NCI-H1092 treated with DMSO at 0.1 percent for 48 hours (cell line): ENCODE measurements at places on chromosomes 11 and 22.

- DNase-seq, result no peak
Measured at GRCh38 chr11:35105319-35106079, 33.5 kb upstream of the CD44 start.

DNA sequence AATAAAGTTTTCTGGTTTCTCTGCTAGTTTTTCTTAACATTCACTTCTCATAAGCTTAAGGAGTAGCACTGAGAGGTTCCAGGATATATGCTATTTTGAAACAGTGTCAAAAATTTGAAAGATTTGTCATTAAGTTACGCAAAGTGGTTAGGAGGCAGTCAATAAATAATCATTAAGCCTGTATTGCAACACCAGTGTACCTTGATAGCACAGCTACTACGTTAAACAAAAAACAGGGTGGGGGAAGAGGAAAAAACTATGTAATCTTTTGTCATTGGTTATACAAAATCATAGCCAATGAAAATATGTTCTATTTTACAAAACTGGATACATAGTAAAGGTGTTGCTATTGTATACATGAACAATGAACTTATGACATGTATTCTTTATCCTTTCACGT lies 30.4 kb upstream of the PITPNB start:
- no peak for DNase-seq

DNA sequence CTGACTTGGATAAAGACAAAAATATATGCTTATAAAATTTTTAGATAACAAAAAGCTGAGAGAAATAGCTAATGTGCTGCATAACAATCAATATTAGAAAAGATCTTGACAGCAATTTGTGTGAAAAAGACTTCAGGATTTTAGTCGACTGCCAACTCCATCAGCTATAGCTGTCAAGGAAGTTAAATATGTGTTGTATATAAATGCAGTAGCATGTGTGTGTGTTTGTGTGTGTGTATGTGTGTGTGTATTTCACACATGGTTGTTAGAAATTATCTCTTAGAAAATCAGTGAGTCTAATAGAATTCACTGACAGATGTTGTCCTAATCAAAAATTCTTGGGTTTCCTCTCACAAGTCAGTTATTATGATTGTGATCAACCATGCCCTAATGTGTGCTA lies 171.2 kb downstream of the CASP12 start:
- no peak for DNase-seq

DNA sequence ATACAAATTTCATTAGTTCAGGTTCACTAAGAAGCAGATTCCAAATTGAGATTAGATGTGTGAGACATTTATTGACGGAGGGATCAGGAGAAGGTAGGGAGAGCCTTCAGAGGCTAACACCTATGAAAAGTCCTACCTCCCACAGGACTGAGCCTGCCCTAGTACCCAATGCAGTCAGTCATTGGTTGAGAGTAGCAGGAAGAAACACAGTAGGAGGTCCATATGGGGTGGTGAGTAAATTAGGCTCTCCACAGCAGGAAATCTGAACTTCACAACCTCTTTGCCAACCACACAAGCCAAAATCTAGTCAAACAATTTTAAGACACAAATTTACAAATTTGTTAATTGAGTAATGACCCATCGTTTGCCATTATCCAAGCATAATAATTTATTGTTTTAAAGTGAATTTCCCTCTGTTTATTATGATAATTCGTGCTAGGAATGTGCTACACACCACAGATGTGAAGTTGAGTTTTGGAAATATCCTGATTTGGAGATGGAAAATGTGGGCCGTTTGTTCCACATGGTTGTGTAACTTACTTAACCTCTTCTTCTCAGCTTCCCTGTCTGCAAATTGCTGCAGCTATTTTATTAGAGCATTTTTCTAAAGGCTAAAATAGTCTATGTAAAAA lies 542.1 kb downstream of the ETS1 start:
- no peak for DNase-seq

- no peak for DNase-seq
Measured at GRCh38 chr11:84947970-84948580, 679.1 kb downstream of the DLG2 start.

GRCh38 chr11:78841456-78842060 lies 266.9 kb upstream of the NARS2 start:
- DNase-seq, result peak; percentile 12

GRCh38 chr11:77096591-77097019 lies 6.0 kb upstream of the OMP start:
- no peak for DNase-seq

DNA sequence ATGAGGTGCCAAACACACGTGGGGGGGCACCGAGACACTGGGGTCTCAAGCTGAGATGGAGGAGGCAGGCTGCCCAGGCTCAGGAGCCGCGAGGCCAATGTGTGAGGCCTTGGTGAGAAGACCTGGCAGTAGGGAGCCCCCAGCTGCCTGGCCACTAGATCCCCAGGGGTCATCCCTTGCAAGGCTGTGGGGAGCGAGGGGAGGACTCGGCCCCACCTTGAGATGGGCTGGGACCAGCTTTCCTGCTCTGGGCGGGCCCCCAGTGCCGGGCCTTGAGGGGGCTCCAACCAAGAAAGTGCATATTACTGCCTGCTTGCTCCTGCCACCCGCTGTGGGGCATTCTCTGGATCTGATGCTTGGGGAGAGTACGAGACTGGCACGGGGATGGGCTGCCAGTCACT lies 107.0 kb downstream of the CTTN start:
- no peak for DNase-seq

DNA sequence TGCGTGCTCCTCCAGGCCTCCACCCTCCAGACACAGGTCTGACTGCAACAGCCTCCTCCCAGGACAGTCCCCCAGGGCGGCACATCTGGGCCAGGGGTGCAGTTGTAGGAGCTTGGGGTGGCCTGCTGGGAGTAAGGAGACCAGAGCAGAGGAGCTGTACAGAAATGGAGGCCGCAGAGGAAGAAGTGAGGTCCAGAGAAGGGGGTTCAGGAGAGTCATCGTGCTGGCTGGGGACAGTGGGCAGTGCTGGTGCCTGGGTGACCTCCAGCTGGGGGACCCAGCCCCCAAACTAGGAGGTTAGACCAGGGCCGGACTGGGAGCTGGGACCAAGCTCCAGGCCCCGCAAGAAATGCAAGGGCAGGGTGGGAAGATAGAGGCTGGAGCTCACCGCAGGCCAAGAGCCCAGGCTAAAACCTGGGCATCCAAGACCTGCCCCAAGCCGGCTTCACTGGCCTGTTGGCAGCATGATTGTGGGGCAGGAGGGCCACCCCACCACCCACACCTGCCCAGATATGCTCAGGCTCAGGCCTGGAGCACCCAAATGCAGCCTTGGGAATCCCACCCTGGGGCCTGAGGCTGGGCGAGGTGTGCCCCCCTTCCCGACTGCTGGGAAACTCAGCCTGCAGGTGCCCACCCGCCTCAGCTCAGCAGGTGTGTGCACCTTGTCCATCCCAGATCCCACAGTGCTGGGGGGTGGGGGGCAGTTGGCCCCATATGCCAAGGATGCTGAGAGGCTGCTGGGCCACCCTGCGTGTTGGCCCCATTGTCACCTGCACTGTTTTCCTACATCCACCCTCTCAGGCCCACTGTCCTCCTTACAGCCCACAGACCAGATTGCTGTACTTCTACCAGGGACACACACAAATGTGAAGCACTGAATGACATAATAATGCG lies 96.9 kb downstream of the MORC2 start:
- no peak for DNase-seq

GRCh38 chr11:128200467-128200866 lies 386.9 kb downstream of the ETS1 start:
- DNase-seq, result no peak

- DNase-seq, result no peak
Measured at GRCh38 chr11:129643031-129643721, 172.5 kb upstream of the TMEM45B start.

DNA sequence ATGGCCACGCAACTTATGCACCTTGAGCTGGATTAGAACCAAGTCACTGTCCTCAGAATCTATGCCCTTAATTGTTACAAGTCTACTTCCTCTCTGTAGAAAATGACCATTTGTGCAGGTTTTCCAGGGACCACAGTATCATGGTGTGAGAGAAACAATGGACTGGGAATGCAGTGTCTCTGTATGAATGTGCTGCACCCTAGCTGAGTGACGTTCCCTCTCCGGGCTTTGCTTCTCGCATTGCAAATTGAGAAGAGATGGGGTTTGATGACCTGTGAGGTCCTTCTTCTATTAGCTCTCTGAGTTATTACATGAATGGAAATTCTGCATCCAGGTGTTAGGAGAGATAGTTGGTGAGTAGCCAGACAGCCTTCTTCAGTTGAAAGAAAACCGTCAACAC lies 1052.3 kb downstream of the NTM start:
- DNase-seq, result peak; percentile 55

DNA sequence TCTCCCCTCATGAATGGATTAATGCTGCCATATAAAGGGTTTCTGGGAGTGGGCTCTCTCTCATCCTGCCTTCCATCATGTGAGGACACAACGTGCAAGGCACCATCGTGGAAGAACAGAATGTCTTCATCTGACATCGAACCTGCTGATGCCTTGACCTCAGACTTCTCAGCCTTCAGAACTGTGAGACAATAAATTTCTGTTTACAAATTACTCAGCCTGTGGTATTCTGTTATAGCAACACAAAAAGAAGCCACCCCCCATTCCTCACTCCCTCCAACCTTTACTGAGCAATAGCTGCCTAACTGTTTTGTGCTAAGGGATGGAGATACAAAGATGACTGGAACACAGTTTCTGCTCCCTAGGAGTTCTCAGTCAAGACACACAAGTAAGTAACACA lies 106.1 kb upstream of the PLET1 start:
- no peak for DNase-seq

DNA sequence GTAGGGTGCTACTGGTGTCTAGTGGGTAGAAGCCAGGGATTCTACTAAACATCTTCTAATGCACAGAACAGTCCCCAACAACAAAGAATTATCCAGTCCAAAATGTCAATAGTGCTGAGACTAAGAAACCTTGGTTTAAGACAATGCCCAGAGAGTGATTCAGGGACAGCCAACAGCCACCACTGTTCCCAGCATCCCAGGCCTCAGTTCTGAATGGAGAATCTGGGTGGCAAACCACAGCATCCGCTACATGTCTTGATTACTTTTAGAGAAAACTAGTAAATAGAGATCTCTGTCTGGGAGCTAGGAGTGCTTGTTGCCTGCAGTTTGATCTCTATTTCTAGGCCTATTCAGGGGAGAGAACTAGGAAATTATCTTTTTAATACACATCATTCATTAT lies 20.9 kb upstream of the SIK2 start:
- no peak for DNase-seq

- DNase-seq, result peak; percentile 59
Measured at GRCh38 chr11:44556735-44557409, 8.6 kb upstream of the CD82 start.
